NCI-H446 treated with DMSO at 0.1 percent for 48 hours (cell line): ENCODE measurements at places on chromosomes 3 and 15.

DNA sequence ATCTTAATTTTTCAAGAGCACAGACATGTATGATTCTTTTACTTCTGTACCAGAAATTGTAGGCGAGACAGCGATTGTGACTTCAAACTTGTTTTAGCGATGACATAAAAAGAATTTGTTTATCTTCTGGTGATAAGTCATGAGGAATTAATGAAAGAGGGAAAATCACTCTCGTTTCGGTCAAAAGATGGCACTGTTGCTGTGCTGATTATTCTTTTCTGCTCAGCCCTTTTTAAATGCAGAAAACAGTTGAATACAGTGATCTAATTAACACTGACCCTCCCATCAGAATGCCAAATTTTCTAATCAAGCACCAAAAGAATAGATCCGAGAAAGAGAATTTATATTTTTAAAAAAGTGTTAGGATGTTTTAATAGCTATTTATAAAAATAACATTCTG is 52.6 kb downstream of the NSUN3 start:
- peak; percentile 62 for DNase-seq

DNA sequence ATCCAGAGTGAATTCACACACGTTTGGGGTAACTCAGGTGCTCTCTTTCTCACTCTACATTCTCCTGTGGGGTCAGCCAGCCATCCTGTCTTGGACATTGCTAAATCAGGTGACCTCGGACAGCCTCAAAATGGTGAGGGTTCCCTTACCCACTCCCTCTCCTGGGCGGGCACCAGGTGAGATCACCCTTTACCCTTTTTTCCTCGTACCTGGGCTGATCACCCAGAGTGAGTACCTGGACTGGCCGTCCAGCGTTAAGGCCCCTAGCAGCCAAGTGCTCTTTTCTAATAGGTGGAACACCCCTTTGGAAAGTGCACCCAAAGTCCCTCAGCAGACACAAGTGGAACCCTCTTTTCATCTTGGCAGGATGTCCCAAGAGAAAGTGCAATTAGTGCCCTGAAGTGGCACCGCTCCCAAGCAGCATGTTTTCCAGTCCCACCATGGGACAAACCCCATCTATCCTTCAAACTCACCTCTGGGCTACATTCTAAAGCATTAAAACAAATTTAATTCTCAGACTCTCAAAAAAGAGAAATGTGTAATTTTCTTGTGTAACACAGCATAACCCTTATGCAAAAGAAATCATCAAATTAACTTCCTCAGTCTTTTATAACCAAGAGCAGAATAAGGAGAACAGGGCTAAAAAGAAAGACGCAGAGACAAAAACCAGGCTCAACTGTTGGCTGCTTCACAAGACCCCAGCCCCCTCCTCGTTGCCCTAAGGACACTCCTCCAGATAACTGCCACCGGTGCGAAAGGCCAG is 20.7 kb downstream of the TRANK1 start:
- DNase-seq, result no peak

GRCh38 chr3:13073326-13074005 is at the start of gene IQSEC1:
Gene IQSEC1 (minus strand): TSS chr3:13073429. CDS start chr3:13073014, 415 bp downstream.
- DNase-seq, result no peak

DNA sequence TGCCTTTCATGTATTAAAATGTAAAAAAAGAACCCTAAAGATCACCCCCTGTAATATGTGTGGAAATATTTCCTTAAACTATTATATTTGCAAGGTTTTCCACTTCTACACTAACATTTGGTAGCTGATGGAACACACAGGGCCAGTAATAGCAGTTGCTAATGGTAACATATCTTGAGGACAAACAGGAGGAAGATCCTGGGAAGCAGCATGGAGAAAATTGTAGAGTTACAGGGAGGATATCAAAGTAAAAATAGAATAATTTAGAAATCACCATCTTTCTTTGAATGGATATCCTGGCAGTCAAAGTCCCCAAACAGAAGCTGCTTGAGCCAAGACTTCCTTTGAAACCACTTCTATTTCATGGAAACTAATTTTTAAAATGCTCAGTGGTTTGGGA is 29.5 kb upstream of the OSTN start:
- no peak for DNase-seq

DNA sequence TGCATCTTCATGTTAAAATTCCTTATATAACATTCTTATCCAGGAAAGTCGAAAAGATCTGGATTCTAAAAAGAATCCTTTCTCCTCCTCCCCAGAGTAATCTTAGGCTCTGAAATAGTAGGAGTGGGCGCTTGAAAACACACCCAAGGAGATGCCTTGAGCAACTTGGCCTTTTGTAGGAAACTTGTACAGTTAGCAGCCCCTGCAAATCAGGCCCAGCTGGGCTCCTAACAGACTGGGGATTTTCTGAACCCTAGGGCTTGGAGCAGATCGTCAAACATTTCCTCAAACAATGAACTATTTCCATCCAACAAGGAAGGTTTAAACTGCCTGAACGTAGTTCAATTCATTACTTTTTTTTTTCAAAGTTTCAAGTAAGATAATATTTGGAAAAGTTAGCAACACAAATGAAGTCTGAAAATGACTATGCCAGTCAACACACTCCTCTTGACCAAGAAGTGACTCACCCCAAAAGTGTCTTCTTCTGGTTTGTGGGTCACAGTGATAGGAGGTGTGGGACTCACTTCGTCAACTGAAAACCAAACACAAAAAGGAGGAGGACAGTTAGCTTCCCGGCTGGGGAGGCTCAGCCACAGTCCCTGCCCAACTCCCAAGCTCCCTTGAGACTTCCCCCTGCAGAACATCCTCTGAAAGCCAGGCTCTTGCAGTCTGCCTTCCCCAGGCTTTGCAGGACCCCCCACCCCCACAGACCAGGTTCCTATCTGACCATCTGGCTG is 129.7 kb downstream of the NTRK3 start:
- DNase-seq, result no peak

GRCh38 chr15:88747111-88747510 is 56.1 kb upstream of the ACAN start:
- no peak for DNase-seq

DNA sequence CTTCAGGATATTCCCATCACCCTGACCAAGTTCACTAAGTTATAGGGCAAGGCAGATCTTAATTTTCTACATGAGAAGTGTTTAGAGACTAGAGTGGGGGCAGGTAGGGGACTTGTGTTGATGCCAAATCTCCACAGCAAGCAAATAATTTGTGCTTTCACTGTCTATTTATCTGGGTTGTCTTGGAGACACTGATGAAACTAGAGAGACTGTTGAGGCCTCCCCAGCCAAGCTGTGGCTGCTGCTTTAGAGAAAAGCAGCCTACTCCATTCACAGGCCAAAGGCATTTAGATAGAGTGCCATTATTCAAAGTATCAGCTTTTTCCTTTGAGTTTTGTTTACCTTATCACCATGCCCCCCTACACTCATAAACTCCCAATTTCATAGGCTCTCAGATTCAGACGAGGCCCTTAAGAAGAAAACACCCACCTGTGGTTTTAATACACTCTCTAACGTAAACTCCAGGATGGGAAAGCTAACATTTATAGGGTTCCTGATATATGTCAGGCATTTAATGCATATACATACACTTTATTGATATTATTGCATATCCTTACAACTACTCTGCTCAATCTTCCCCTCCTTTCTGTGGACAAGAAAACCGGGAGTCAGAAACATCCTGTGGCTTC is 130.4 kb upstream of the FOXB1 start:
- DNase-seq, result no peak

DNA sequence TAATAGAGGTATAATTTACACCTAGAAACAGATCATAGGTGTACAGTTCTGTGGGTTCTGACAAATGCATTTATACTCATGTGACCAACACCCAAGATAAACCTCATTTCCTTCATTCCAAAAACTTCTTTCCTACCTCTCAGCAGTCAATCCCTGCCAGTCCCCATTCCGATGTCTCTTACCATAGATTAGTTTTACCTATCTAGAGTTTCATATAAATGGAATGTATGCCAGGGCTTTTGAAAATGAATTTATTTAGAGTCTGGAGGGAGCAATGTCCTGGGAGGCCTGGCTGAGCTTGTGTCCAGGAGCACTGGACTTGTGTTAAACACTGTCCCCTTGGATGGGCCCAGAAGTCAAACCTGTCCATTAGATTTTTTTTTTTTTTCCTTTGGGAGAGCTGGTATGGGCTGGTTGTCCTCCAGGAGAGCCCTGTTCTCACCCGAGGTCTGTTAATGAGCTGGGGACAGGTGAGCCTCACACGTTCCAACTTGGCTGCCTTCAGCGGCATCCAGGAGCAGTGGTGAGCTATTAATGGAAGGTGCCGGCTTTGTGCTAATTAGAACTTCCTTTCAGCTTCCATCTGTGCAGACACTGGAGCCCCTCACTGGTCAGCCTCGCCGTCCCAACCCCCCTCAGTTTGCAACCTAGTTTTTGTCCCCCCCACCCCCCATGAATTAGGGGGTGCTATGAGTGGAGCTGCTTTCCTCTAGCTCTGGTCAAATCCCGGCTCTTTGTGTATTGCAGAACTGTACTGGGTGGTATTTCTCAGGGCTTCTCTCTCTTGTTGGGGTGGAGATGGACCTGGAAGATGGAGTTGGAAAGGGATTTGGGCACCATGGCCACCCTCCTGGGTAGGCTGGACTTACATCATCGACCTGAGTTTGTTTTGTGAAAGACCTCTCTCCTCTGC is 40.7 kb upstream of the POLG start:
- no peak for DNase-seq

GRCh38 chr3:132253262-132253878 is 63.8 kb upstream of the ACP3 start:
- peak; percentile 25 for DNase-seq

DNA sequence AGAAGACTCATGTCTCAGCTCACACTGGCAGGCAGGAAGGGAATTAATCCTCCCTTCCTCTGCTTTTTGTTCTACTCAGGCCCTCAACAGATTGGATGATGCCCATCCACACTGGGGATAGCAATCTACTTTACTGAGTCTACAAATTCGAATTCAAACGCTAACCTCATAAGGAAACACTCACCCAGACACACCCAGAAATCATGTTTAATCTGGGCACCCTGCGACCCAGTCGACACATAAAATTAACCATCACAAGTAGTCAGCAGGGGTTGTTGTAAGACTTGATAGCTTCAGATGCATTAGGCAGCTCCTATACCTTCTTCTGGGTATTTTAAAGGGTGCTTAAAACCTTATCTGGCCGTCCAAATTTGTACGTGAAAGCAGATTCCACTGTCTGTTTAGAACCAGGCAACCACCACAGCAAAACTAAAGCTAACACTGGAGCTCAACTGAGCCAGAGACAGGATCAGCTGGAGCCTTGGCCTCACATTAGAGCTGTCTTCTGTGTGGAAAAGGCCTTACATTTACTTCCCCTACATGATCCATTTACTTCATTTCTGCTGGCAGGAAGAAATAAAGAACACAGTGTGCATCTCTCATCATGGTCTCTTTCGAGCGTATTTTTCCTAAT is 407.3 kb upstream of the PPP2R3A start:
- no peak for DNase-seq

- no peak for DNase-seq
These were observed 39.8 kb upstream of the FGF7 start for GRCh38 chr15:49383266-49383665.

DNA sequence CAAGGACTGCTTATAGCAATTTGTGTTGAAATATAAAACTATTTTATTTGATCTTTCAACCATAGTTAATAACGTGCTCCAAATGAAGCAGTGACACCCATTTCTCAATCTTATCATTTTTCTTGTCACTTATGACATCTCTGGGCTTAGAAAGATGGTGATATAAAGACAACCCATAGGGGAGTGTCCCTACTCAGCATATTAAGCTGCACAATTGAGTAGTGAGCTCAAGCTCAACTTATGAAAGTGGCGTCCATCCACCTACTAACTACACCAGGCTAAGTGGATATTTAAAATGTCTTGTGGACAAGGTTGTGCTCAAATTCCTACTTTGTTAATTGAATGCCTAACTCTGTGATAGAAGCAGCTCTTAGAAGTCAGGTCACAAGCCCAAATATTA is 46.7 kb downstream of the SLC9C1 start:
- no peak for DNase-seq

GRCh38 chr3:149615731-149616221 is 42.0 kb downstream of the WWTR1 start:
- no peak for DNase-seq

DNA sequence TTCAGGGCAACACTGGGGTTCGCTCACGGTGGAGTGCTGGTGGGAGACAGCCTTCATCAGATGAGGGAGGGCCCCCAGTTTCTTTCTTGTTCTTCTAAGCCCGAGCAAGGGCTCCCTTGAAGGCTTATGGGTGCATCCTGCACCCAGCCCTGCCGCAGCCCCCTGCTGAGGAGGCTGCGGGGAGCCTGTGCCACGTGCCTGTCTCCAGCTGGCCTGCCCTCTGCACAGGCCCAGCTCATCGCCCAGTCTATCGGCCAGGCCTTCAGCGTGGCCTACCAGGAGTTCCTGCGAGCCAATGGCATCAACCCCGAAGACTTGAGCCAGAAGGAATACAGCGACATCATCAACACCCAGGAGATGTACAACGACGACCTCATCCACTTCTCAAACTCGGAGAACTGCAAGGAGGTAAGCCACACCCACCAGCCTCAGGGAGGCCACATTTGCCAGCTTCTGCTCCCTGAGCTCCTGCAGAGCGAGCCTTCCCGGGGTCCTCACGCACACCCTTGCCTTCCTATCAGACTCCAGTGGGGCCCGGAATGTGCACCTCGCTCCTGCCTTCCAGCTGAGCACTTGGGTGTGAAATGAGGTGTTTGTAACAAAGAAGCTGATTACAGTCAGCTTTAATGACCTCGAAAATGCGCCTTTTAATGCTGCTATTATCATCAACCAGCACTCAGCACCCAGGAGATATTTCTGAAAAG is 164.3 kb downstream of the NSMCE3 start:
- DNase-seq, result no peak

DNA sequence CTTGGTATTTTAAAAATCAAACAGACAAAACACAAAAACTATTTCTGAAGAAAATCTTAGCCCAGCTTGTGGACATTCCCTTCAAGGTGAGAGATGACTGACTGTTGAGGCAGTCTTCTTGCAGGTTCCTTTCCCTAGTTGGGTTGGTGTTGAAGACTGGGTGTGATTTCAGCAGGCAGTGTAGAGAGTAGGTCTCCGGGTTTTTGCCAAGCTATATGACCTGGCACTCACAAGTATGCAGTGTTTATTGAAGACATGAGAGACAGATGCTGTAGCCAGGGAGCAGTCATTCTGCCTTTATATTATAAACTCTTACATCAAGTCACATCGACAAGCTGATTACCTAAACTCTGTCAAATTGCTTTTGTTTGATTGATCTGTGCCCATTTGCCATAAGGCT is 17.5 kb downstream of the SENP8 start:
- peak; percentile 16 for DNase-seq

DNA sequence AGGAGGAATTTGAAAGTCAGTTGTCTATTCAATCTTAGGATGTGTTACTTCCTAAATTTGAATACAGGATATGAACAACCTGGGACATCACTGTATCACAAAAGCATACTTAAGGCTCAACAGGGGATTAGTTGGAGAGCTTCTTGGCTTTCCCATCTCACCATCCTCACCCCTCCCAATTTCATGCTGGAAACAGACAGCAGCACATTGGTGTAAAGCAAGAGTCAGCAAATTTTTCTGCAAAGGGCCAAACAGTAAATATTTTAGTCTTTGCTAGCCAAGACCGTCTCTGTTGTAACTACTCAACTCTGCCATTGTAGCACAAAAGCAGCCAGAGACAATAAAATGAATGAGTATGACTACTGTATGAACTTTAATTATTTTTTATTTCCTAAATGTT is 94.9 kb downstream of the ERC2 start:
- DNase-seq, result no peak
